ENCODE measurements at places on chromosomes 4 and X.

DNA sequence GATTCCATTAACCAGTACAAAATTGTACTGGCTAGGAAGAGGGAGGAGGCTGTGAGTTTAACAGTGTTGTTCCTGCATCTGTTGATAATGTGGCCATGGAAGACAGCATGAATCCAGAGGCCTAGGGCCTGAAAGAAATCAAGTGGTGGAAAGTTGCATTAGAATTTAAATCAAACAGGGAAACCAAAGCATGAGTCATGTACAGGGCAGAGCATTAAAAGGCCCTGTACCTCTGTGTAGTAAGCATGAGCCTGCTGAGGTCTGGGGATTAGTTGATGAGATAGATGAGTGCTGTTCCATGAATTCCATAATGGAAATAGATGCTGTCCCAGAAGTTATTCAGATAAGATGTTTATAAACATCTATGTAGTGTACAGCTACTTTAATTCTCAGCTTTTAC lies 58.3 kb downstream of the MID1IP1 start:
- DNase-seq, result no peak

DNA sequence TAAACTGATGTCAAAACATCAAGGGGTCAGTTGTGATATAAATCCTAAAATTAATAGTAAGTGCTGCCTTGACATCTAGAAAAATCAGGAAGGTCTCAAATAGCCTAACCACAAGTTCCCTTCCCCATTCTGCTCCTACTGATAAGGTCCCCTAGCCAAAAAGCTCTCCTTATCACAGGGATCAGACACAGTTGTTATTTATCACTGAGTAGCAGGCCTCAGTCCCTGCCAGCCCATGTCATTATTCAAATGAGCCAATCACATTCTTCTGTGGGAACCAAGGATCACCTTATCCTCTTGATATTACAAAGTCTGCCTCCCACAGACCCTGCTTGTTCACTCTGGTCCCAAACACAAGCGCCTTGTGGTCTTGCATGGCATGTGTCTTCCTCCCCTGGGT lies 23.3 kb upstream of the TMEM255A start:
- no peak for DNase-seq

DNA sequence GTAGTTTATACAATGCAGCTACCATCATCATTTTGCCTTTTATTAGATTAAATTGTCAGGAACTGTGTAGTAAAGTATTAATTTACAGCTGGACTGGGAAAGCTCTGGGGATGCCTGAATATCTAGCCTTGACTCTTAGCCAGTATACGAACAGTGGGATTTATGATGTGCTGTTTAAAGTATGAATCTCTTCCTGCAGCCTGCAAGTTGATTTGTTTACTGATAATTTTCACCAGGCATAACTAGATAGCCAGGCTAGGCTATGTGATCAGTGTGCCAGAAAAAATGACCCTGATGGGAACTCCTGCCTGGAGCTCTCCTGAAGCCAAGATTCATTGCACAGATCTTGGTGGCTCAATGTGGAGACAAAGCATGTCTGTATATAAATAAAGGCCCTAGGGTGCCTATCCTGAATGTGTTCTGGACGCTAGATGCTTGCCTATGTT lies 119.2 kb downstream of the SCLT1 start:
- DNase-seq, result no peak

GRCh38 chrX:150935467-150935866 lies 37.0 kb upstream of the CD99L2 start:
- DNase-seq, result no peak

DNA sequence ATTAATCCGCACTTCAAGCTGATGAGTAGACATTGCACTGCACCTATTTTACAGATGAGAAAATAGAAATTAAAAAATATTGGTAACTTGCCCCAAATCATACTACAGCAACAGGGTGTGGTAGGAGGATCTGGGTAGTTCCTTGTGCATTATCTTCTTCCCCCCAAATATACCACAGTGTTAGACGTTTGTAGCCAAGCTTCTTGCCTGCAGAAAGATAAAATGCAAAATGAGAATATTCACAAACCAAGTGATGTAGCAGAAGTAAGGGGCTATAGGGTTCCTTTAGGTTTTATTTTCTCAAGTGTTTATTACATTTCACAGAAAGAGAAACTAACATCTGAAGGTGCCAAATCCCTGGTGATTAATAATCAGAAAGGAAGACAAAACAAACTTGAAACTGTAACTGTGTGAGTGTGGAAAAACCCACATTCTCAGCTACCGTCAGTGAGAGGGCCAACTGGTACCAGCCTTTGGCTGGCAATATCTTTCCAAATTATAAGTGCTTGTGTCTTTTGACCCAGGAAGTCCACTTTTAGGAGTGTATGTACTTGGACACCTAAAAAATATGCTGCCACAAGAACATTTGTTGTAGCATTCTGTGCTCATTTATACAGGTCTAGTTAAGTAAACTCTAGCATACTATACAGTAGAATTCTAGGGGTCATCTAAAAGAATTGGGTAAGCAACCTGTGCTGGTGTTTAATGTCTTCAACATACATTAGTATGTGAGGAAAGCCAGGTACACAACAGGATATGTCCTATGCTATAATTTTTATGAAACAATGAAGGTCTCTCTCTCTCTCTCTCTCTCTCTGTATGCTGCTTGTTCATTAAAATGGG lies 6.7 kb upstream of the CD38 start:
- DNase-seq, result no peak

DNA sequence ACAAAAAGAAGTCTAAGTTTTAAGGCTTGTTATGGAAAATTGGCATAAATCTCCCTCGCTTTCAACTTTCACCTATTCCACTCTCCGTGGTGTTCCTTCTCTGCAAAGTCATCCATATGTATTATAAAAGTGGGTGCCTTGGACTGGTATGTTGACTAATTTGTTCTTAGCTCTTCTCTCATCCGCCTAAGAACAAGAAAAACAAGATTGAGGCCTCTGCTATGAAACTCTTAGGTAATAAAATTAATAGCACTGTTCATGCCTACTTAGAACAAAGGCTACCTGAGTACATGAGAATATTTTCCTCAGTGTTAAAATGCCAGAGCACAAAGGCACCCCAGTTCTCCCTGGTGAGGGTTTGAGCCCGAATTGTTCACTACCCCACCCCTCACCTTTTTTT lies 1.3 kb downstream of the CNGA1 start:
- DNase-seq, result no peak

DNA sequence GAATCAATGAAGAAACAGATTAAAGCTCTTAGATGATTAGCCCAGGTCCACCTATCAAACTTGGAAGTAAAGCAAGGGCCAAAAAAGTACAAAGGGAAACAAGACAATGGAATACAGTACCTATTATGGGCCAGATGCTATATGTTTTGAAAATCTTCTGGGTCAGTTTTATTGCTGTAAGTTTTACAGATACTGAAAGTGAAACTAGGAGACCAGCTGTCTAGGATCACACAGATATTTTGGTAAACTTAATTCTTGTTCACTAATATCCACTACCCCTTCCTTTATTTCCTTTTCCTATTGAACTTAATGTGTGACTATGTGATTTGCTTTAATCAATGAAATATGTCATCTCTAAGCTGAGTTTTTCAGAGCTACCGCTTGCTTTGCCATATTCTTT lies 505.4 kb upstream of the PITX2 start:
- no peak for DNase-seq

- DNase-seq, result no peak
Observed at GRCh38 chrX:131332331-131332730, 43.2 kb upstream of the IGSF1 start.

DNA sequence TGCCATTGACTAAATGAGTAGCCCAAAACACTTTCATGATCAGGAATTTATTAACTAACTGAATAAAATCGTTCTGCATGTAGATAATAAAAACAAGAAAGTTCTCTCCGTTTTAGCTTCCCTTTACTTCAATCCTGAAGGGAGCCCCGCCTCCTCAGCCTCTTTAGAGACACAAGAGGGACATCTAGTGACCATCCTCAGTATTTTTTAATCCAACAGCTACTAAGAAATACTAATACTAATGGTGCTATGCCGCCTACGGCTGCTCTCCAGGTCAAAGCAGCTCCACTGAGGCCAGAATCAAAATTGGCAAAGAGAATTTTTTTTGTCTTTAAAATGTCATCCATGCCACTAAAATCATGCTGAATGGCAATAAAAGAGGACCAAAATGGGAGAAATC lies 3.2 kb upstream of the PCDH19 start:
- peak; percentile 67 for DNase-seq

DNA sequence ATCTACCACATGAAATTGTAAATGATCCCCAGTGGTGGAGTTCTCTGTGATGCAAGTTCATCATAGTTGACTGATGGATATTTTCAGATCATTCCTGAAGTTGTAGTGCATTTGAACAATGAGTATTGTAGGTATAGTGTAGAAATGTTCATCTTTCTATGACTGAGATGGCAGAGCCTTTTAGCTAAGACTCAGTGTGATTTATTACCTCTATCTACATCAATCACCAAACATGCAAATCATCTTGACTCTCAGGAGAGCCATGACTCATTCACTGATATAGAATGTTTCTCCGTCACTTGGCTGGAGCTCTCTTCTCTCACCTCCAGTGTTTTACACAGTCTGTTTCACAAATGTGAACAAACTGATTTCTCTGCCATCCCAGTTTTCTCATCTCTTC lies 392.6 kb downstream of the IL1RAPL1 start:
- no peak for DNase-seq

GRCh38 chrX:37644381-37645305 lies 40.9 kb upstream of the XK start:
- no peak for DNase-seq

Data from NCI-H1694 treated with DMSO at 0.1 percent for 48 hours (cell line).